C1 segment of cervical spinal cord (tissue), 14 donors: ENCODE measurements at places on chromosomes 5 and 9.

DNA sequence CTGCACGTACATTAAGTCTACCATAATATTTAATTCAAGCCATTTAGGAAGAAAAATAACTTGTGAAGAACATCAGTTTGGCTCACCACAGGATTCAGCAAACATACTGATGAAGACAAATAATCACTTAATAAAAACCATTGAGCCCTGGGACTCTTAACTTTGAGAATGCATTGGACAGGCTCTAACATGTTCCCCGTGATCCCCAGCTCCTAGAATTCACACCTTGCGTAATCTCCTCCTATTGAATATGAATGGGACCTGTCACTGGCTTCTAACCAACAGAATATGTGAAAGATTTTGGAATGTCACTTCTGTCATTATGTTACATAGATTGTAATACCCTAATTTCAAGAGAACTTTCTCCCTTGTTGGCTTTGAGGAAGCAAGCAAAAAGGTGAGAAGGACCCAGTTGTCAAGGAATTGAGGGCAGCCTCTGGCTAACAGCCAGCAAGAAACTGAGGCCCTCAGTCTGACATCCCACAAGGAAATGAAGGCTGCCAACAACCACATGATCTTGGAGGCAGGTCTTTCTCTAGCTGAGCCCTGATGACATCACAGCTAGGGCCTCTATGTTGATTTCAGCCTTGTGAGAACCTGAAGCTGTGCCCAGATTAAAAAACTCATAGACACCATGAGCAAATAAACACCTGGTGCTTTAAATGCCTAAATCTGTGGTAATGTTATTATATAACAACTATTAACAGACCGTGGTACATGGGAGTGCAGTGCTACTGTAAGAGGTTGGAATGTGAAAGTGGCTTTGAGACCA is 433.2 kb downstream of the SEMA5A start:
- no peak for DNase-seq

- DNase-seq: no peak
Measured at GRCh38 chr9:13165236-13165945, 114.1 kb downstream of the MPDZ start.

- DNase-seq: no peak
Measured at GRCh38 chr5:125455041-125455440, 708.6 kb upstream of the ZNF608 start.

- DNase-seq: peak; percentile 48
Measured at GRCh38 chr9:32571969-32572899, 725 bp downstream of the NDUFB6 start.

DNA sequence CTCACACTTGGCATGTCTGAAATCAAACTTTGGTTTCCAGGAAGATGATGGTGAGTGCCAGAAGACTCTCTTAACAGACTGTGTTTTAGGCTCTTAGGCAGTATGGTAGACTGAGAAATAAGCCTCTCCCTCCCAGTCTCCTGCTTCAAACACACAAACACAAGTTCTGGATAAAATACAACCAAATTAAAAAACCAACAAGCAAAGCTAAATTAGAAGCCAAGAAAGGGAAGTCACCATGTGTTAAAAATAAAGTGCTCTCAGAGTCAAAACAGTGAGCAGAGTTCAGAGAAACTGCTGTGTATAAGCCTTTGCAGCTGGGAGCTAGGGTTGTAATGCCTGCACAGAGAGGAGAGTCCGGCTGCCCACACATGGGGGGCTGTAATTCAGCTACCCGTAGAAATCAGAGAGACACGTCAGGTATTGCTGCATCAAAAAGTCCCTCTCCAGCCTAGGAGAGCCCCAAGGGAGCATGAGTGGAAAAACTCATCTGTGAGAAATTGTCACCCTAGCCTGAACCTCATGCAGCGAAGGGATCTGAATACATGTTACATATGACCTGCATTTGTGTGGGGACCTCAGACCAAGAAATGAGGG is 62.6 kb downstream of the ANGPTL2 start:
- no peak for DNase-seq

DNA sequence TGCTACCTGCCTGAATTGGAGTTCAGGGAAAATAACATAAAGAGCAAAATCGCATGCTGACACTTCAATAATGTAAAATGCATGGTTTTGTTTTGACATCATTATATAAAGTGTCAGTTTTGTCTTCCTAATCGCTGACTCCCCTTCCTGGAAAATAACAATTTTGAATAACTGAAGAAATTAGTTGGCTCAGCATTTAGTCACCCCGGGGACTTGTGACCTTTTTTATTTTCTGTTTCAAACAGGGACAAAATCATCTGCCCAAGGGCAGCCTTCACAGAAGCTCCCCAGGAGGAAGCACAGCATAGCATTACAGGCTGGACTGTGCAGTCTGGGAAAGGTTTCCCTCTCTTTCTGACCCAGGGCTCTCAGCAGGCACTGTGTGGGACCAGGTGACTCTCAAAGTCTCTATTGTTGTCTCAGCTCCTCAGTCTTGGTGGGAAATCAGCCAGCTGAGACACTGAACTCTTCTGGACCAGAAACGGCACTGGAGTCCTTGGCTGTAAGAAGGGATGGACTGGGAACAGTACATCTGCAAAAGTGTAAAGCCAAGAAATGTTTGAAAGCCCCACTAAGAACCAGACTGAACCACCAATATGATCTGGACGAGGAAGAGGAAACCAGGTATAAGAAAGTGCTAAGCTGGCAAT is 671.3 kb upstream of the KLF4 start:
- DNase-seq: no peak

DNA sequence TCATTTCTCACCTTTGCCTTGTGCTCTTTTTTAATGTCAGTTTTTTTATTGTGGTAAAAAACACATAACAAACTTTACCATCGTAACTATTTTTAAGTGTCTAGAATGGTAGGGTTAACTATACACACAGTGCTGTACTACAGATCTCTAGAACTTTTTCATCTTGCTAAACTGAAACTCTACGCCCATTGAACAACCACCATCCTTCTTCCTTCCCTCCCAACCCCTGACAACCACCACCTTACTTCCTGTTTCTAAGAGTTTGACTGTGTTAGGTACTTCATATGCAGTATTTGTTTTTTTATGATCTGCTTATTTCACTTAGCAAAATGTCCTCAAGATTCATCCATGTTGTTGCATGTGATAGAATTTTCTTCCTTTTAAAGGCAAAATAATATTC is 54.9 kb downstream of the PSAT1 start:
- no peak for DNase-seq

DNA sequence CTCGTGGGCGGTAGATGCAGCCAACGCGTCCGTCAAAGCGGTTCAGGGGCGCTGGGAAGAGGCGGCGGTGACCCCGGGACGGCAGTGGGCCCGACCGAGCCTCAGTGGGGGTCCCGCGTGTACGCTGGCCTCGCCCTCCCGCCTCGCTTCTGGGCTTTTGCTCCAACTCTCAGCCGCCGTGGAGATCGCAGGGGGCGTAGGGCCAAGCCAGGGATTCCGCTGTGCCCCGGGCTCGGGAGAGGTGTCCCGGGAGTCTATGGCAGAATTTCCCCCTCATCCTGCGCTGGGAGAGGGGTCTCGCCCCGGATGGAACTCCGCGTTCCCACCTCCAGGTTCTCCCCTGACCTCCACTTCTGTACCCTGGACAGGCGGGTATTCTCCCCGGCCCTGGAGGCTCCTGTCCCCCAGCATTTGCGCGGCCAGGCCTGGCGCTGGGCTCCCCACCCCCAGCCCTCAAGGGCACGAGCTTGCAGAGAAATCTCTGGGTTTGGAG is 131.9 kb downstream of the MRPL36 start:
- DNase-seq: no peak

- DNase-seq: no peak
Measured at GRCh38 chr9:131275332-131276093, 797 bp downstream of the FAM78A start.

GRCh38 chr5:5042806-5043205 is 97.3 kb upstream of the ADAMTS16 start:
- DNase-seq: no peak

GRCh38 chr9:78053627-78054026 is 22.0 kb upstream of the GNAQ start:
- DNase-seq: no peak

DNA sequence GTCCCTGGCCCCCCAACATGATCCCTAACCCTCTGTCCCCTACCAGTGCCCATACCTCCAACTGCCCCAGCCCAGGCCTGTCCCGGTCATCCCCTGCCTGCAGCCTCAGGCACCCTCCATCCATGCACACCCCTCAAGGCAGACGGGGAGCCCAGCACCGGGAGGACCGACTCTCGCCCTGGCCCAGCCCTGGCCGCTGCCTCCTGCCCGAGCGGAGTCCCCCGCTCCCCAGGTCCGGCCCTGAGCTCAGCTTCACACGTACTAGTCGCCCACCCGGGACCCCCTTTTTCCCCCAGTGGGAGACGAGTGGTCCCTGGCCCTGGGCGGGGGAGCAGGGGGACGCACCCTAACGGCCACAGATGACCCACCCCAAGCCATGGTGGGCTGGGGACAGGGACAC is 49.0 kb upstream of the UBAC1 start:
- DNase-seq: no peak

DNA sequence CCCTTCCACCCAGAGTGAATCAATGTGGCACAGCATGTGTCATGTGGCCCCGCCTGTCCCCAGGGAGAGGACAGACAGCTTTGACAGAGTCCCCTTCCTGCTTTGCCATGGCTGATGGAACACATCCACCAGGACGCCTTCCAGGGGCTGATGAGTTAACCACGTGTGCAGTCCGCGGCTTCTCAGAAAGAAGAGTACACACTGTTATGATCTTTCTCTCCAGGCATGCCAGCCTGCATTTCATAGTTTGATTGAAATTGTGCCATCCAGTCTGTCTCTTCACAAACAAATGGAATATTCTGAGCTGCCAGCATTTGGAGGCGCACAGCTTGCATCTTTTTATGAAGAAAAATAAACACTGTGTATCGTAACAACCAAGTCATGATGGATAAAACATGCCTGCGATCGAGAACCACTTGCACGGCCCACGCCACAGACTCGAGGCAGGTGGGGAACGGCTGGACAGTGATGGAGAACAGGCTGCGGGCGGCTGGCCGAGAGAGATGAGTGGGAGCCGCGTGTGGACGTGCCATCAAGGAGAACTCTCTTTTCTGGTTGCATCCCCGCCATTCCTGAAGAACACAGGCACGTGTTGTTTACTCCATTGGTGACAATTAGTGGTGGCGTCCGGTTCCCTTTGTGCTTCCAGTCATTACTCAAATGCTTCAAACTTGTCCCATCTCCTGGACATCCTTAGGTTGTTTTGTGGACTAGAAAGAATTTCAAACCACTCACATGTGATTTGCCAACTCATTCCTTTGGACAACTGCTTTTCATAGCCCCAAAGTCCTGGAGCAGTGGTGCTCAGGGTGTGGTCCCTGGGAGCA is 220.2 kb downstream of the AGTPBP1 start:
- DNase-seq: peak; percentile 77

DNA sequence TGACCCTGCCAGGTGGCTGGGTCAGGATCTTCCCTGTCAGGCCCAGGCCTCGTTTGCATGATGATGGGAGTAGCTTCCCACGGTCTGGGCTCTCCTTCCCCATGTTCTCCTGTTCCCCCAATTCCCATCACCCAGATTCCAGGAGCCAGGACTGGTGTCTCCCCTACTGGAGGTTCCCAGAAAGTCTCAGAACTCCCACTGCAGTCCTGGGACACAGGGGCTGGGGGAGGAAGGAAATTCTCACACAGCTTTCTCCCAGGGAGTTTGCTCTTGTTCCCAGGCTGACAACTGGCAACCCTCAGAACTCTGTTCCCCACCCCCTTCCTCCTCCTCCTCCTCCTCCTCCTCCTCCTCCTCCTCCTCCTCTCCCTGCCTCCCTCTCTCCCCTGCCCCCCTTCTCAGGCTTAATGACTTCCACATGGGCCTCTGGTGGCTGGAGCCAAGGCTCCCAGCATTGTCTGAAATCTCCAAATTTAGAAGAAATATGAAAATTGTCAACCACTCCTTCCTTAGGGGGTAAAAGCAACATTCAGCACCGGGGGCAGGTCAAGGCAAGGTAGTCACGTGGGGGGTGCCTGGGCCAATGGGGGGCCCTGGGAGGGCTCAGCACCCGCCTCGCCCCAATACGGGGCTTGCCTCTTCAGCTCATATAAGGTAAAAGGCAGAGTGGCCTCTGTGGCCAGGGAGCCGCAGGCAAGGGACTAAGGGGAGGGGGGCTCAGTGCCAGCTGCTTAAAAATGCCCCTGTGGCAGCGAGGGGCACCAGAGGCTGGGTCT is 27.3 kb upstream of the IL17B start:
- DNase-seq: no peak

GRCh38 chr5:123360910-123361309 is 62.3 kb downstream of the CEP120 start:
- DNase-seq: no peak

DNA sequence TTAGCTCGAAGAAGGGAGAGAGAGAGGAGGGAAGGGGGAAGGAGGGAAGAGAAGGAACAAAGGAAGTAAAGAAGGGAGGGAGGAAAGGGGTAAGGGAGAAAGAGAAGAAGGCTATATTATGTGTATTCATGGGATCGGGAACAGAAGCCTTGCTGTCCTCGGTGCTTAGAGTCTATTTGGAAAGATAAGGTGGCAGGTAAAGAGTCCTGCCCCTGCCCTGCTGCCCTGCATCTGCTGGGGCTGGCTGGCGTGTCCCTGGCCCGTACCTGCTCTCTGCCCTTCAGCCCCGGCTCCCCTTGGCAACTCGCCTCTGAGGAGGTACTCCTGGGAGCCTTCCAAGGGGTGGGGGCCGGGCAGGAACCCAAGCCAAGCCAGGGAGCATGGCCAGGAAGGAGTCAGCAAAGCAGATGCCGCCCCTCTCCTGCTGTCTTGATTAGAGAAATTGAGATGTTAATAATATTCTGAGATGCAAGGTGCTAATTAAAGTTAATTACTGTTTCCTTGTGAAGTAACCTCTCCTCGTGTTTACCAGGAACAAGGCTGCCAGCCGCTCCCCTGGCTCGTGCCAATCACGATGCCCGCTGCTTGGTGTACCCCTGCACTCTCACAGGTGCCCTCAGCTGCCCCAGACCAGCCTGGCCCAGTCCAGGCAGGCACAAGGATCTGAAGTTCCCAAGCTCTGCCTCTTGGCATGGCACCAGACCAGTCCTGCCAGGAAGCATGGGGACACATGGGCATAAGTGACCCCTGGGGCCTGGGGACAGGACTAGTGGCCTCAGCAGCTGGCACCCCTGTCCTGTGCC is 36.6 kb downstream of the PCDH1 start:
- no peak for DNase-seq

DNA sequence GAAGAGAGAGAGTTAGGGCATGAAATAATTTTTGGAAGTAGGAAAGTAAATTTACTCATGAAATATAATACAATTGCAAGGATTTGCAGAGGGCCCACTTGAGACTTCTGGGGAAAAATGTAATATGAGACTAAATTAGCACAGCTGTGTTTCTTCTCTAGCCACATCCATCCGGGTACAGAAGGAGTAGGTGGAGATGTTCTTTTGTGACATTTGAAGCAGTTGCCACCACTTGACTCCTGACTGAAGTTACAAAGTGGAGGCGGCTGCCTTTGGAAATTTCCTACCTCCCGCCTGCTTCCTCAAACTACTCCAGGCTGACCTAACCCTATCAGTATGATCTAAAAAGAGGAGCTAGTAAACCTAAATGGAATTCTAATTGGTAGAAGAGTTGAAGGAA is 58.1 kb upstream of the SHISAL2B start:
- no peak for DNase-seq

GRCh38 chr9:83006378-83006777 is 56.6 kb downstream of the RASEF start:
- DNase-seq: no peak
